ENCODE measurements at places on chromosomes 3 and 15.

DNA sequence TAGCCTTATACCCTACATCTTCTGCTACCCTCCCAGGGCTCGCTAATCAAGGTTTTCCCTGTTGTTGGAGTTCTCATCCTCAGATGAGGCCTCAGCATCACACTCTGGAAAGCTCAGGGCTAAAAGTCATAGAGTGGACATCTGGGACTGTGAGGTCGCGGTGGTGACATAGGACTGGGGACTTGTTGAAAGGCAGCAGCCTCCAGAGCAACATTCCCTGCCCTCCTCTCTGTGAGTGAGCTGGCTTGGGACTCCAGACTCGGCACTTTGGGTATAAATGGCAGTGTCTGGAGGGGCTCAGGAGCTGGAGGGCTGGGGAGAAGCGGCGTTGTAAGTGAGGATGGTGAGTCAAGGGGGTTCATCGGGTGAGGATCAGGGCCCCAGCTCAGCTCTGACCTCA lies 2.7 kb downstream of the CA12 start:
- ATAC-seq: no peak

- ATAC-seq: no peak
Observed at GRCh38 chr15:70566047-70566835, 197.1 kb downstream of the UACA start.

GRCh38 chr3:105170423-105170822 lies 196.3 kb upstream of the ALCAM start:
- ATAC-seq: no peak

DNA sequence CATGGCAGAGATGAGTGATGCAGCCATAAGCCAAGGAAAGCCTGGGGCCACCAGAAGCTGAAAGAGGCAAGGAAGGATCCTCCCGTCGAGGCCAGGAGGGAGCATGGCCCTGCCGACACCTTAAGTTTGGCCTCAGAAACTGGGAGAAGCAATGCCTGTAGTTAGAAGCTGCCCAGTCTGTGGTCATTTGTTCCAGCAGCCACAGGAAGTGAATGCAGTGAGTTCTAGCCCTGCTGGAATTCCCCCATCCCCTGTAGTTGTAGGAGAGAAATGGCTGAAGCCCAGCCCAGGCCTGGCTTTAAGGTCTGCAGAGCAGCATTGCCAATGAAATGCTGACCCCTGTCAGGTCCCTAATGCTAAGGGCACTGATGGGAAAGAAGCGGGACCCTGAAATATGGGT lies 12.2 kb upstream of the CHSY1 start:
- peak; percentile 21 for ATAC-seq

DNA sequence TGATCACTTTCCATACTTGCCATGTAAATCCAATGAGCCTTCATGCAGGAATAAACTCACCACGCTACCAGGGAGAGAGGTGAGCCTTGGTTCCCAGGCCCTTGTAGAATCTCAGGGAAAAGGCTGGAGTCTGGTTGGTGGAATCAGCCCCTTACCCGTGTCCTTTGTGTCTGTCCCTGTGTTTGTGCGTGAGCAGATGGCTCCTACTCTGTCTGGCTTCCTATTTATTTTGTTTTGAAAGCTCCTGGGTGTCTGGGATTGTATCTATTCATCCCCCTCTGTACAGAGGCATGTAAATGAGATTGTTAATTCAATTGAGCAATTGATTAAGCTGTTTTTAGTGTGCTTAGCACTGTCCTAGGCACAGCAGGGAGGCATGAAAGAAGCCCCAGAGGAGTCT lies 278.1 kb downstream of the THSD4 start:
- no peak for ATAC-seq

GRCh38 chr3:147744967-147745366 lies 335.8 kb downstream of the ZIC1 start:
- ATAC-seq: no peak

DNA sequence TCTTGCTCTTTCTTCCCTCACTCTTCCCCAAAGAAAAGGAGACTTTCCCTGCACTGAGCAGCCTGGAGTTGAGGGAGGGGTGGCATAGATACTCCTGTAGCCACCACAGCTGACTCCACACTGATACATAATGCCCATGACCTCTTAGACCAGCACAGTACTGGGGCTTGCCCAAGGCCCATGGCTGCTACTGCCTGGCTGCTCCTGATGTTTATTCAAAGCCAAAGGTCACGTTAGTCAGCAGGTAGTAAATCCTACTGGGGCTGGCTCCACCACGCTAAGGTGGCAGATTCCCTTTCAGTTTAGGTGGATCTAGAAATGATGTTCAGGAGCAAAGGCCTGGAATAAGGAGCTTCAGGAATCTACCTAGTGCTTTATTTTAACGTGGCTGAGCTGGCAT lies 212.7 kb downstream of the C3orf38 start:
- ATAC-seq: no peak

All from activated T-helper 17 cell treated with anti-CD3 and anti-CD28 coated beads, Interleukin-2, amount 50 U/mL, for 72 hours (primary cell).